ENCODE measurements at places on chromosomes 13 and 19. TPM values are rescaled to one million over a fixed set of nuclear protein-coding genes. Genes with fewer than 3 reads are reported as not detected.

- H3K4me3 ChIP-seq: no peak overlapping the region
- H3K27me3 ChIP-seq: no peaks in the 10 kb centered on the region
- no peaks in the 10 kb centered on the region for H3K36me3 ChIP-seq
- no peak for DNase-seq
- H3K4me1 ChIP-seq: no peaks in the 10 kb centered on the region
These were observed 221.2 kb downstream of the ZNF536 start for GRCh38 chr19:30593356-30593755.

The MBD3L2 gene
- not detected for total RNA-seq

The FCGBP gene
- total RNA-seq: 10.6 TPM

- H3K36me3 ChIP-seq: no peaks in the 10 kb centered on the region
- no peak for DNase-seq
- H3K27me3 ChIP-seq: no peaks in the 10 kb centered on the region
These were observed 207.2 kb upstream of the SPRY2 start for GRCh38 chr13:80547885-80548825.

DNA sequence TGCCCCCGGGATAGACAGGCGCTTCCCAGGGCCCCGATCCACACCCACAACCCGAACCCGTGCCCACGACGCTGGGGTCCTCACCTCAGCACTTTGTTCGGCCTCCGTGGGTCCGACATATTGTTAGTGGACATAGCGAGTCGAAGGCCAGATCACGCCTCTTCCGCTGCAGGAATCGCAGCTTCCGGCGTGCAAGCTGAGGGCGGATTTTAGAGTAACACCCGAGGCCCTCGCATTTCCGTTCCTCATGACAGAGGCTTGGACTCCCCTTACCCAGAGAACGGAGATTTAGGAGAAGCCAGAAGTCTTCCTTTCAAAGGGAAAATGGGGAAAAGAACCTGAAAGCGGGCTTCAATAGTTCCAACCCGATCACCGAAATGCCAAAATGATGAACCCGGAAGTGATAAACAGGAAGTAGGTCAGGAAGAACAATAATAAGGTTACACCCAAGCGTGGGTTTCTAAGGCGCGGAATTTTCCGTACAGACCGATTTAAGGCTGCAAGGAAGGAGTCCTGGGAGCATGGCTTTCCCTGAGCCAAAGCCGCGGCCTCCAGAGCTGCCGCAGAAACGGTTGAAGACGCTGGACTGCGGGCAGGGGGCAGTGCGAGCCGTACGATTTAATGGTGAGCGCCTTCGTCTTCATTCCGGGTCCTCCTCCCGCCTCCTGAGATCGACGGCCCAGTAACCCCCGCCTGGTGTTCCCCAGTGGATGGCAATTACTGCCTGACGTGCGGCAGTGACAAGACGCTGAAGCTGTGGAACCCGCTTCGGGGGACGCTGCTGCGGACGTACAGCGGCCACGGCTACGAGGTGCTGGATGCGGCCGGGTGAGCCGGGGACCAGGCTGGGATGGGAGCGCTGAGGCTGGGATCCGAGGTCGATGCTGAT lies 2.9 kb downstream of the WDR83 start:
- H3K4me3 ChIP-seq: peak overlapping the region; percentile 84
- peak overlapping the region; percentile 96 for H3K27ac ChIP-seq
- DNase-seq: peak; percentile 76
- H3K4me1 ChIP-seq: peaks cover 52% of the 10 kb centered on the region

GRCh38 chr13:51221674-51222036 lies 543 bp upstream of the FAM124A start:
- no peak overlapping the region for H3K27ac ChIP-seq
- H3K27me3 ChIP-seq: peaks cover 14% of the 10 kb centered on the region
- DNase-seq: no peak
- peak overlapping the region; percentile 29 for H3K4me3 ChIP-seq
- H3K4me1 ChIP-seq: peaks cover 10% of the 10 kb centered on the region

- H3K4me1 ChIP-seq: no peaks in the 10 kb centered on the region
- no peak overlapping the region for H3K4me3 ChIP-seq
- H3K27me3 ChIP-seq: no peaks in the 10 kb centered on the region
- H3K36me3 ChIP-seq: no peaks in the 10 kb centered on the region
These were observed 190.9 kb downstream of the SLITRK6 start for GRCh38 chr13:85608255-85608829.

DNA sequence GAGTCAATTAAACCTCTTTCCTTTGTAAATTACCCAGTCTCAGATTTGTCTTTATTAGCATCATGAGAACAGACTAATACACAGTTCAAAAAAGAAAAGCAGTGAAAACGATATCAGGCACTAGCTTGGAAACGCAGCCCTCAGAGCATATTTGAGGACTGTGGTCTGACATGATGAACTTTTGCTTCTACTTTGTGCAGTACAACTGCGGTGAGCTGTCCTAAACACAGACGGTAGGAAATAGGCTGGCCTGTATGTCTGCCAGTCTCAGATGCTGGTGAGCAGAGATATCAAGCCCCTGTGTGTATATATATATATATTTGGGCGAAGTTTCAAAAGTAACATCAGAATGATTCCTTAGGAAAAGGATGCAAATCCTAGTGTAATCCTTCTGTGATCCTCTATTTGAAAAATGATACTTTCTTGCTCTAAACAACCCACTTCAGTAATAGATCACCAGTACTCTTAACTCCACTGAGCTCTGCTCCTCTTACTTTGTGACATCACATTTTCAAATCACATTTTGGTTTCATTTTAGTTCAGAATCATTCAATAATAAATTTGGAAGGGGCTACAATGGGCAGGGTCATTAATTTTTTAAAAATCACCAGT lies 74.4 kb downstream of the TNFRSF19 start:
- no peaks in the 10 kb centered on the region for H3K36me3 ChIP-seq
- no peak overlapping the region for H3K27ac ChIP-seq
- H3K4me1 ChIP-seq: no peaks in the 10 kb centered on the region
- peaks cover under 1% of the 10 kb centered on the region for H3K27me3 ChIP-seq
- DNase-seq: no peak
- no peak overlapping the region for H3K4me3 ChIP-seq

DNA sequence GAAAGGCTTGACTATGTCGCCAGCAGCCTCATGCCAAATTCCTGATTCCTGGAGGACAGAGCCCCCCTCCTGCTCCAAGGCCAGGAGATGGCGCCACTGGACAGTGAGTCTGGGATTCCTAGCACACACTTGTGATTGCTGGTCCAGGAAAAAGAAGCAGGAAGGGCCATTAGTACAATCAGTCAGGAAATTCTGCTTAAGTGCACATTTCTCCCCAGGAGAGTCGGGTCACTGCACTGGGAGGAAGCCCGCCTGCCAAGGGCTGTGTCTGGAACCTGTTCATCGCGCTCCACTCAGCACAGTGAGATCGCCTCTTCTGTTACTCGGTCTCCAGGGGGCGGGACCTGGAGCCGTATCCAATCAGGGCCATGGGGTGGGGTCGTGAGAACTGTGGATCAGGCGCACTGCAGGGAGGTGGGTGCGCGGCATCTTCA lies 65.1 kb downstream of the ZNF823 start:
- no peaks in the 10 kb centered on the region for H3K36me3 ChIP-seq
- H3K4me1 ChIP-seq: peaks cover 10% of the 10 kb centered on the region
- H3K4me3 ChIP-seq: no peak overlapping the region
- H3K27ac ChIP-seq: no peak overlapping the region
- peaks cover 17% of the 10 kb centered on the region for H3K27me3 ChIP-seq
- no peak for DNase-seq

The ZSCAN5C gene
- not detected for total RNA-seq

GRCh38 chr19:6252066-6252465 lies 27.7 kb downstream of the MLLT1 start:
- H3K27me3 ChIP-seq: no peaks in the 10 kb centered on the region
- DNase-seq: no peak
- no peaks in the 10 kb centered on the region for H3K36me3 ChIP-seq
- H3K27ac ChIP-seq: no peak overlapping the region
- H3K4me1 ChIP-seq: no peaks in the 10 kb centered on the region

The C13orf42 gene
- total RNA-seq: not detected

GRCh38 chr19:49020342-49020741 lies 3.5 kb upstream of the LHB start:
- no peak overlapping the region for H3K27ac ChIP-seq
- H3K4me3 ChIP-seq: no peak overlapping the region
- H3K4me1 ChIP-seq: peaks cover 33% of the 10 kb centered on the region
- no peak for DNase-seq
- H3K36me3 ChIP-seq: no peaks in the 10 kb centered on the region

GRCh38 chr13:43319617-43320444 lies 296.4 kb downstream of the DNAJC15 start:
- H3K4me3 ChIP-seq: no peak overlapping the region
- peaks cover 3% of the 10 kb centered on the region for H3K27me3 ChIP-seq
- no peak overlapping the region for H3K27ac ChIP-seq
- DNase-seq: no peak
- no peaks in the 10 kb centered on the region for H3K4me1 ChIP-seq
- H3K36me3 ChIP-seq: no peaks in the 10 kb centered on the region

- peak overlapping the region; percentile 19 for H3K27ac ChIP-seq
- H3K4me3 ChIP-seq: no peak overlapping the region
- peaks cover 6% of the 10 kb centered on the region for H3K4me1 ChIP-seq
- DNase-seq: peak; percentile 73
- no peaks in the 10 kb centered on the region for H3K36me3 ChIP-seq
- H3K27me3 ChIP-seq: no peaks in the 10 kb centered on the region
These were observed 30.2 kb downstream of the C19orf81 start for GRCh38 chr19:50679177-50680125.

DNA sequence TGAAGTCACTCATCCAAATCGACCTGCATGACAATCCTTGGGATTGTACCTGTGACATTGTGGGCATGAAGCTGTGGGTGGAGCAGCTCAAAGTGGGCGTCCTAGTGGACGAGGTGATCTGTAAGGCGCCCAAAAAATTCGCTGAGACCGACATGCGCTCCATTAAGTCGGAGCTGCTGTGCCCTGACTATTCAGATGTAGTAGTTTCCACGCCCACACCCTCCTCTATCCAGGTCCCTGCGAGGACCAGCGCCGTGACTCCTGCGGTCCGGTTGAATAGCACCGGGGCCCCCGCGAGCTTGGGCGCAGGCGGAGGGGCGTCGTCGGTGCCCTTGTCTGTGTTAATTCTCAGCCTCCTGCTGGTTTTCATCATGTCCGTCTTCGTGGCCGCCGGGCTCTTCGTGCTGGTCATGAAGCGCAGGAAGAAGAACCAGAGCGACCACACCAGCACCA lies 5.9 kb downstream of the SLITRK5 start:
- DNase-seq: no peak
- peaks cover 50% of the 10 kb centered on the region for H3K27me3 ChIP-seq
- H3K4me1 ChIP-seq: peaks cover 40% of the 10 kb centered on the region
- no peak overlapping the region for H3K27ac ChIP-seq
- no peaks in the 10 kb centered on the region for H3K36me3 ChIP-seq

- no peak overlapping the region for H3K4me3 ChIP-seq
- no peak for DNase-seq
- H3K36me3 ChIP-seq: peaks cover 47% of the 10 kb centered on the region
- H3K27ac ChIP-seq: peak overlapping the region; percentile 67
These were observed 8.1 kb downstream of the RPS9 start for GRCh38 chr19:54208784-54209057.

DNA sequence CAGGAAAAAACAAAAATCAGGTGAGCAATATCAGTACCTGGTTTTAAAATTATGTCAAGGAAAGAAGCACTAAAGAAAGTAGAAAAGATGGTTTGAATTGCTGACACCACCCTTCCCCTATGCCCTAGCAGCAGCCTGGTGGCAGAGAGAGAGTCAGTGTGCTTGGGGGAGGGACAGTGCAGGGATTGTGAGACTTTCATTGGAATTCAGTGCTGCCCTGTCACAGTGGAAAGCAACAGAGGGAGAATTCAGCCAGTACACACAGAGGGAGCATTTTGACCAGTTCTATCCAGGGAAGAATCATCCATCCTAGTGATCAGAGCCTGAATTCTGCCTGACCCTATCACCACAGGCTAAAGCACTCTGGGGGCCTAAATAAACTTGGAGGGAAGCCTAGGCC lies 222.4 kb upstream of the PCDH17 start:
- no peaks in the 10 kb centered on the region for H3K27me3 ChIP-seq
- H3K4me3 ChIP-seq: no peak overlapping the region
- no peaks in the 10 kb centered on the region for H3K4me1 ChIP-seq
- DNase-seq: no peak

The TGFBR3L gene
- 4.4 TPM for total RNA-seq

DNA sequence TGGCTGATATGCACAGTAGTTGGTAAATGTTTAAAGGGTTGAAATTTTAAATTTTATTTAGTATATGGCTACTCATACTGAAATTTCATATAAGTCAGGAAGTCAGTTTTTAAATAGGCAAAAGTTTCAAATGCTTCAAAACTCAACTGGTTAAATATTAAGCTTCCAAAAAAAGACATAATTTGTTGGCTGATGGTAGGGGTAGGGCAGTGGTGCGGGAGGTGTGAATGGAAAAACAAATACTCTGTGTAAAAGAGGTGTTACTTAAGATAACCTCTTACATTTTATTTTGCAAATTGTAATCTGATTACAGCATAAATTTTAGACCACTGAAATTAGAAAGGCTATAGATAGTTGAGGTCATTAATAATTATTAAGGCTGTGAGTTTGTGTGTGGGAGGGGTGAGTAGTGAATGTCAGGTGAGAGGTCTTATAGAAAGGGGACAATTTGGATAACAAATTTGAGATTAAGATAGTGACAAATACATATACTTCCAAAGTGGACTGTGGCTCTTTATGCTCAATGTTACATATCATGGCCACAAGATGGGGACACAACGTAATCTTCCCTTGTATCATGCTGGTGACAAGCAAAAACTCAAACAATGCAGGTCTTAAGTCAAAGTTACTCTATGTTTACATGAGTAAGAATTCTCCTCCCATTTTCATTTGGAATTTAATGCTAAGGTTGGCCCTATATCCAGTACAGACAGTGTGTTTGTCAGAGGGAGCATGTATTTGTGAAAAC lies 36.6 kb upstream of the OXGR1 start:
- H3K4me3 ChIP-seq: no peak overlapping the region
- no peak overlapping the region for H3K27ac ChIP-seq
- no peaks in the 10 kb centered on the region for H3K27me3 ChIP-seq
- DNase-seq: no peak
- H3K4me1 ChIP-seq: no peaks in the 10 kb centered on the region

The TTYH1 gene
- total RNA-seq: 0.65 TPM
